Fibroblast of the conjunctiva (primary cell): ENCODE measurements at places on chromosomes 4 and X.

- no peak for DNase-seq
Observed at GRCh38 chrX:15072880-15073279, 197.0 kb downstream of the ASB9 start.

- no peak for DNase-seq
Observed at GRCh38 chr4:2397596-2398379, 20.7 kb downstream of the ZFYVE28 start.

DNA sequence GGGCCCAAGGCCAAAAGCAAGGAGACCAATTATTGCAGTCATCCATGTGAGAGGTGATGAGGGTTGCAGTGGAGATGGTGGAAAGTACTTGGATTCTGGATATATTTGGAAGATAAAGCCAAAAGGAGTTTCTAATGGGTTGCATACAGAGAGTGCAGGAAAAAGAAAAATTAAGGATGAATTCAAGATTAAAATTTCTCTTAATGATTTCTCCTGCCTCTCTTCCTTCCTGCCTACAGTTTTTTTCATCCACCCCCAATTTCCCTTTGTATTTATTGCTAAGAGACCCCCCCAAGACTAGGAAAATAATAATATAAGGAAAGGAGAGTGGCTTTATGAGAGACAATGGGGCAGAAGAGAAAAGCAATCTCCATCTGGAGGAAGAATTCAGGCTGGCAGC lies 8.6 kb upstream of the FGF5 start:
- DNase-seq: no peak

DNA sequence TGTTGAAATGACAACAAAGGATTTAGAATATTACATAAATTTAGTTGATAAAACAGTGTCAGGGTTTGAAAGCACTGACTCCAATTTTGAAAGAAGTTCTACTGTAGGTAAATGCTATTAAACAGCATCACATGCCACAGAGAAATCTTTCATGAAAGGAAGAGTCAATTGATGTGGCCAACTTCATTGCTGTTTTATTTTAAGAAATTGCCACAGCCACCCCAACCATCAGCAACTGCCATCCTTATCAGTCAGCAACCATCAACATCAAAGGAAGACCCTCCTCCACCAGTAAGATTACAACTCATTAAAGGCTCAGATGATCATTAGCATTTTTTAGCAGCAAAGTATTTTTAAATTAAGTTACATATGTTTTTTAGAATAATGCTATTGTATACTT lies 54.6 kb upstream of the RAB9B start:
- DNase-seq: no peak
